Vagina (tissue), 2 donors: ENCODE measurements at places on chromosomes 16 and 17.

GRCh38 chr17:60154616-60155426 is 5.0 kb downstream of the CA4 start:
- DNase-seq: no peak

DNA sequence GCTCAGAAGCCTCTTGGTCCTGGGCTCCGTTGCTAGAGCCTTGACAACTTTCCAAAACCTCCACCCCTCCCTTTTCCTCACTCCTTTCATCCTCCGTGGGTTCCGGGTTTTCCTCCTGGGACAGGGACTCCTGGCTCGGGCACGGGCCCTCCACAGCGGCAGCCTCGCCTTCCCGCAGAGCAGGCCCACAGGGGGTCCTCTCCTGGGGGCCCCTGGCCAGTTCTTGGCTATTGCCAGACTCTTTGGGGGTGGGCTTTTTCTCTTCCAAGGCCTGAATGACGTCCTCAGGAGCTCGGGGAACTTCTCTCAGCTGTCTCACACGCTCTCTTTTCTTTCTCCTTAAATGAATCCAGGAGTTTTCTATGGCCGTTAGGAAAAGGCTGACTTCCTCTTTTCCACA is 19.3 kb upstream of the MNT start:
- no peak for DNase-seq

GRCh38 chr17:59617156-59617732 is 2.5 kb upstream of the CLTC start:
- DNase-seq: no peak

DNA sequence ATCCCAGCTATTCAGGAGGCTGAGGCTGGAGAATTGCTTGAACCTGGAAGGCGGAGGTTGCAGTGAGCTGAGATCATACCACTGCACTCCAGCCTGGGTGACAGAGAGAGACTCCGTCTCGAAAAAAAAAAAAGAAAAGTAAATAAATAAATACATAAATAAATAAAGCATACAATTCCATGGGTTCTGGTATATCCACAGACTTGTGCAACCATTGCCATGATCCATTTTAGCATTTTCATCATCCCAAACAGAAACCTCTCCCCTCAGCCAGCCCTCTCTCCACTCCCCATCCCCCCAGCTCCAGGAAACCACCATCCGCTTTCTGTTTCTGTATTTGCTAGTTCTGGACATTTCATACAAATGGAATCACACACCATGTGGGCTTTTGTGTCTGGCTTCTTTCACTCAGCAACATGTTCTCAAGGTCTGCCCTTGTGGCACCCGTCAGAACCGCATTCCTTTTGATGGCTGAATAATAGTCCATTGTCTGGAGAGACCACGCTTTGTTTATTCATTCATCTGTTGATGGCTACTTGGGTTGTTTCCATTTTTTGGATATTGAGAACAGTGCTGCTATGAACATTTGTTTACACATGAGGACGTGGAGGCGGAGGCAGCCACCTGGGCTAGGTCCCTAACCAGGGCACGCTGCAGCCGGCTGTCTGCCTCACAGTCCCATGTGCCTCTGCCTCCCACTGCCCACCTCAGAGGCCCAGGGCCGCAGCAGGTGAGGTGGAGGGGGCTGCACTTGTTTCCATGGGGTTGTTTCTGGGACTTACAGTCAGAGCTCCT is 76.2 kb downstream of the NT5M start:
- DNase-seq: no peak

DNA sequence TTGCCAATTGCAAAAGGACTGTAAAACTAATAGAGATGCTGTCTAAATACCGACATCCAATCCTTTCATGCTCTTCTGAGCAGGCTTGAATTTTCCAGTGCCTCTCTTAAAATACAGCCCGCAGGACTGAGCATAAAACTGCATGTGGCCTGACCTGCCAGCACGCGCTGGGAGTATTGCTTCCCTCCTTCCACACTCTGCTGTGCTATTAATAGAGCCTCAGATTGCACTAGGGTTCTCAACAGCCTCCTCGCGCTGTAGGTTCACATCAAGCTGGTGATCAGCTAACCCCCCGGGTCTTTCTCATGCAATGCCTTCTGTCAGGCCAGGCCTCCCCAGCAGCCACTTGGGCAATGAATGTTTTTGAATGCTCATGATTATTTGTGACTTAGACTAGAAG is 14.2 kb upstream of the MSI2 start:
- no peak for DNase-seq

- DNase-seq: no peak
These were observed 110.8 kb upstream of the CDH5 start for GRCh38 chr16:66255647-66256046.

GRCh38 chr17:46777943-46778915 is 40.3 kb downstream of the WNT3 start:
- DNase-seq: no peak

- no peak for DNase-seq
These were observed 36.9 kb downstream of the CIBAR2 start for GRCh38 chr16:85075236-85075924.
